NCI-H1105 (cell line): ENCODE measurements at places on chromosomes 2 and 18.
A peak's percentile ranks its signal among the peaks of the same experiment; 100 is the strongest.

DNA sequence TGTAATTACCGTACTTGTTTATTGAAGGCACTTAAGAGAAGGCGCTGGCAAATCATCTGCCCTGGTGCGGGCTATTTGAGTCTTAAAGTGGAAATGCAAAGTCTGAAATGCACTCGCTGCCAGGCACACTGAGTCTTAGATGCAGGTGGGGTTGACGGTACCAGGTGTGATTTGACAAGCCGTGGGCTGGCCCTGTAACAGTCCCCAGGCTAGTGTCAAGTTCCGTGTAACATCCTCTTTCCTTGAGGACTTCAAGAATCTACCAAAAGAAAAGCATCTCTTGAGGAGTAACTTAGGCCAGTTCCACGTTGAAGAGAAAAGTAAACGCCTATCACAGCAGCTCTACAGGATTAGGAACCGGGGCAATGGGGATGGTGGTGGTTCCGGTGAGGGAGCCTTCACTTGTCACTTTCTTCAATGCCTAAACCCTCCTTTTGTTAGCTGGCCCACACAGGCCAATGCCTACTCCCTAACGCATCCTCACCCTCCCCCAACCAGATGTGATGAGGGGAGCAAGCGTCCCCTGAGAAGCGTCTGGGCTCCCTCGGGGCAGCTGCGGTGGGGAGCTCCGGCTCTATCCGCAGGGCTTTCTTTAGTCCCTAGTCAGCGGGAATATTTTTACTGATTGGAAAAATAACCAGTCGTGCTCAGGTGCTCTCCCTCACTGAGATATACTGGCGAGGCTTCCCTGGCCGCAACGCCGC lies 1.5 kb upstream of the UGP2 start:
- no peak for DNase-seq

GRCh38 chr2:136408795-136409194 lies 290.8 kb upstream of the CXCR4 start:
- DNase-seq: no peak

- DNase-seq: no peak
These were observed 72.3 kb downstream of the INHBB start for GRCh38 chr2:120418174-120418787.

GRCh38 chr18:22191346-22191695 lies 21.9 kb downstream of the GATA6 start:
- no peak for DNase-seq

DNA sequence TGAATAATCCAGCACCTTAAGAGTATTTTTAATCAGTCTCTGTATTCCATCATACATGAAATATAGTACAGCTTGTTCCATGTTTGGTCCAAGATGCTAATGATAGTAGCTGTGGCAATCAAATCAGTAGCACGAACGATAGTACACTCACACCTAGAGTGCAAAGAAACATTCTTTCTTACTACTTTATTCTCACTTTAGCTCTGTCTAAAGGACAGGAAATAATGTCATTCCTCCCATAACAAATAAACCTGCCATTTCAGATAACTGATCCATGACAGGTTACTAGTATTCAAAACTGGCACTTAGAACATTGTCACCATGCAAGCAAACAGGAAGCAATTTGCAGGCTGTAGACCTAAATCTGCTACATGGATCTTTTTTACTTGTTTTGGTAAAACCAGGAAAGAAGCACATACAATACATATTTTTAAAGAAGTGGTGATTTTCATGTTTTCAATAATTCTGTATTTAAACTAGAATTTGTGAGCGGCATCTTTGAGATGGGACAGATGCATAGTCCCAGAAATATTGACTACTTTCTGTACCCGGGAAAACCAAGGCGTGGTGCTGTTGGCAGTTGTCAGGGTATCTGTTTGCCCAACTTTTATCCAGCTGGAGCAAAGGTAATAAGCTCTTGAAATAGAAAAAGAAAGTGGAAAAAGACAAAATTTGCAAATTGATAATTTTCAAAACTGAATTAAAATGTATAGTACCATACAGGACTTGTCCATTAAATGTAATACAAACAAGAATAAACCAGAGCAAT lies 49.5 kb downstream of the IKZF2 start:
- no peak for DNase-seq

GRCh38 chr18:59267503-59268126 lies 5.6 kb downstream of the RAX start:
- peak; percentile 15 for DNase-seq

GRCh38 chr2:221924576-221924975 lies 352.5 kb upstream of the EPHA4 start:
- DNase-seq: no peak

DNA sequence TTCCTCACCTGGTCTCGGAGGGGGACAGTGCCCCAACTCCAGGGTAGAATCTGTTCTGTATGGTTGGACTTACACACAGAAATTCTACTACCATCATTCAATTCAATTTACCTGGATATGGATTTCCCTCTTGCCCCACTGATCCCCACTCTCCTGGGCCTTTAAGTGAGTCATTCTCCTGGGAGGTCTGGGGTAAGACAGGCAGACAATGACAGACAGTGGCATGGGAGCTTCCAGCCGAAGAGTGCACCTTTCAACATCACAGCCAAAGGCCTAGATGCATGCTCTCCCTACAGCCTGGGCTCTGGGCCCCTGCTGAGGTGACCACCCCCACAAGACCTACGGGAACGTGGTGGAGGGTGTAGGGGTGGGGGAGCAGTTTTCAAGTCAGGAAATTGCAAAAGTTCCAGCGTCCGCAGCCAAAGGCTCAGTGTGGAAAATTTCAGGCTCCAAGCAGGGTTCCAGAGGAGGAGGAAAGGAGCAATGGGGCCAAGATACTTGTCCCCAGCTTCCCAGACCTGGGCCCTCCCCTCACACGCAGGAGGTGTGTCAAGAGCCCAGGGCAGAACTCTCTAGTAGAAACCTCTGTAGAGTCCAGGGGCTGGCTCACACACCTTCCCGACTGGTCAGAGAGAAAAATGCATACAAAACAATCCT lies 296.4 kb downstream of the CYP26B1 start:
- no peak for DNase-seq

GRCh38 chr2:150292807-150293206 lies 194.7 kb downstream of the RND3 start:
- no peak for DNase-seq
